ENCODE measurements at places on chromosomes 13 and 19.

GRCh38 chr13:110517505-110518225, 43.9 kb downstream of the RAB20 start:
- DNase-seq, result no peak

GRCh38 chr13:101830035-101830434, 377.6 kb downstream of the ITGBL1 start:
- no peak for DNase-seq

- DNase-seq, result no peak
Observed at GRCh38 chr19:38475176-38475575, 41.7 kb downstream of the RYR1 start.

GRCh38 chr19:11506101-11506555, 489 bp upstream of the ZNF653 start:
- no peak for DNase-seq

GRCh38 chr13:91659256-91660075, 261.0 kb downstream of the GPC5 start:
- DNase-seq, result no peak

- DNase-seq, result no peak
Observed at GRCh38 chr13:88000239-88000638, 329.1 kb downstream of the SLITRK5 start.

DNA sequence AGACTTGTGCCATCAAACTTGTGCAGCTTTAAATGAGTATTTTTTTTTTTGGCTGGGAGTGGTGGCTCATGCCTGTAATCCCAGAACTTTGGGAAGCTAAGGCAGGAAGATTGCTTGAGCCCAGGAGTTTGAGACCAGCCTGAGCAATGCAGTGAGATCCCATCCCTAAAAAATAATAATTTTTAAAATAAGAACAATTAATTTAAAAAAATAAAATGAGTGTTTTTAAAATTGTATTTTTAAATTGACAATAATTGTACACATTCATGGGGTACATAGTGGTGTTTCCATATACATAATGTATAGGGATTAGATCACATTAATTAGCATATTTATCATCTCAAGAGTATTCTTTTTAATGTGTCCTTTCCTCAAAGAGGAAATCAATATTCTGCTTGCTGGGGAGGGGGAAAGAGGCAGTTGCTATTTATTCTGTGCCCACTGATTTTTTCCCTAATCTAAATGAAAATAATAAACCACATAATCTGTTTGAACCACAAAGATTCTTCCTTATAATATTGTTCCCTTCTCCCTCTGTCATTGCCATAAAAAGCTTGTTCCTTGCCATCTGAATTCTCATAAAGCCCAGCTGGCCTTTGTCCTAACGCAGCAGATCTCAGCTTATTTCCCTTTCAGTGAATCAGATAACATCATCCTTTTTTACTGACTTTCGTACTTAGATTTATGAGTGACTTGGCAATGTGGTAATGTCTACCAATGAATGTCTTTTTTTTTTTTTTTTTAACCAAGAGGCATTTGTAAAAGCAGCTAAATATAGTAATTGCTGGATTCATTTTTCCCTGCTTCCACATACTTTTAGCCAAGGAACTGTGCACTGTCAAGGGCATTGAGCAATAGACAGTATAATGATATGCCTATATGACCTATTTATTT, 81.8 kb upstream of the RUBCNL start:
- no peak for DNase-seq

DNA sequence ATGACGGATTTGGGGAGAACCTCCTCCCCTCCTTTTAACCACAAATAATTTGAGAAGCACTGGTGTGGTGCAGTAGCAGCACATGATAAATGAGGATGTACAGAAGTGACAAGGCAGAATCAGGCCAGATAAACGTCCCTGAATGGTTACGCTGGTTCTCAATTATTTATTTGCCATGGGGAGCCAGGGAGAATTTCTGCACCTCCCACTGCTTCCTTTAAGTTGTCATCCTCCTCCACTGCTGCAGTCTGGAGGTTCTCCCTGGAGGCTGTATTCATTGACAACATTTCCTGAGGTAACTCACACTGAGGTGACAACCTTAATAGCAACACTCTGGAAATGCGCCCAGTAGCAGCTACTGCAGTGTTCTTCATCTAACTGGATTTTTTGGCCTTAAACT, 308.9 kb upstream of the SLITRK1 start:
- DNase-seq, result no peak

- DNase-seq, result no peak
Observed at GRCh38 chr13:26538363-26539317, 18.8 kb upstream of the WASF3 start.

DNA sequence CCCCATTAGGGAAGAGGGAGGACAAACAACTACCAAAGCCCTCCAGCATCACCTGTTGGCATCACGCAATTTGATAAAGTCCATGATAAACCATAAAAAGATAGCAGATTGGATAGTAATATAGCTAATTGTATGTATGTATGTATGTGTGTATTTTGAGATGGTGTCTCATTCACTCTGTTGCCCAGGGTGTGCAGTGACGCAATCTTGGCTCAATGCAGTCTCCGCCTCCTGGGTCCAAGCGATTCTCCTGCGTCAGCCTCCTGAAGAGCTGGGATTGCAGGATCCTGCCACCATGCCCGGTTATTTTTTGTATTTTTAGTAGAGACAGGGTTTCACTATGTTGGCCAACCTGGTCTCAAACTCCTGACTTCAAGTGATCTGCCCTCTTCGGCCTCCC, 74.6 kb upstream of the RNF113B start:
- no peak for DNase-seq

DNA sequence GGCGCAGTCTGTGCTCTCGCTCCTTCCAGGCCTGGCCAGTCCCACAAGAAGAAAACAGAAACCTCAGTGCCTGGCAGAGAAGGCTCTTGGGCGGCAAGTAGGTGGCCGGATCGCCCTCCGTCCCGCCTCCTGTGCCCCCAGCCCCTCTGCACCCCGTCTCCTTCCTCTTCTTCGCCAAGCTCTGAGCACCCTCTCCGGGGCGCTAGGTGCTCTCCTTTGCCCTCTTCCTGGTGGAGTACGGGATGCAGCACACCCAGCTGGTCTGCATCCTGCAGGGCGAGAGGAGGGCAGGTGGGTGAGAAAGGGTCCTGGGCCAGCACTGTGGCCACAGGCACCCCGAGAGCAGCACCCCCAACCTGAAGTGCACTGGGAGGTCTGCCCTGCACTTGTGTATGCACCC, 17.3 kb downstream of the C13orf46 start:
- DNase-seq, result no peak

DNA sequence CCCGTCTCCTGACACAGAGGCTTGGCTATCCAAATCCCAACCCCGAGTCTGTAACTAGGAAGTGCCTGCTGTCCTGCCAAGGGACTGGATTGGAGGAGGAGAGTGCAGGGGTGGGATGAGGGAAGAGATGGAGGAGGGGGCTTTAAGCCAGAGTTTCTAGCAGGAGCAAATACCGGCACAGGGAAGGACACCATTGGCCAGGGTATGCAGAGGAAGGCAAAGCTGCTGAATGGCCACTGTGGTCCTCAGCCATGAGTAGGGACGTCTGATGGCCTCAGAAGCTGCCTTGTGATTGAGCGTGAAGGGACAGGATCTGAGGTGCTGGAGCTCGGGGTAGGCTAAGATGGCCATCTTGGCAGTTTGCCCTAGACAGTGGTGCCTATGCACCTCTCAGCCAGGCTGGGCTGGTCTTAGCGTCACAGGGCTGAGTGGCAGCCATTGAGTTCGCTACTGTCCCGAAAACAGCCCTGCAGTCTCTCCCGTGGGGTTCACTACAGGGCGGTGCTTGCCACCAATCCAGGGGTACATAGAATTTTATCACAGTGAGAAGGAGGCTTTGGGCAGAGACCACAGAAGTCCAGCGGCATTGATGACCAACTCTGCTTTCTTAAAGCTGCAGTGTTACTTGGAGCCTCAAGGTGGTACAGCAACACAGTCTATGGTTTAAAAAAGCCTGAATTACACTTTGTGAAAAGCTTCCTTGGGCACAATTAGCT, 61.8 kb downstream of the AKAP11 start:
- peak; percentile 18 for DNase-seq

DNA sequence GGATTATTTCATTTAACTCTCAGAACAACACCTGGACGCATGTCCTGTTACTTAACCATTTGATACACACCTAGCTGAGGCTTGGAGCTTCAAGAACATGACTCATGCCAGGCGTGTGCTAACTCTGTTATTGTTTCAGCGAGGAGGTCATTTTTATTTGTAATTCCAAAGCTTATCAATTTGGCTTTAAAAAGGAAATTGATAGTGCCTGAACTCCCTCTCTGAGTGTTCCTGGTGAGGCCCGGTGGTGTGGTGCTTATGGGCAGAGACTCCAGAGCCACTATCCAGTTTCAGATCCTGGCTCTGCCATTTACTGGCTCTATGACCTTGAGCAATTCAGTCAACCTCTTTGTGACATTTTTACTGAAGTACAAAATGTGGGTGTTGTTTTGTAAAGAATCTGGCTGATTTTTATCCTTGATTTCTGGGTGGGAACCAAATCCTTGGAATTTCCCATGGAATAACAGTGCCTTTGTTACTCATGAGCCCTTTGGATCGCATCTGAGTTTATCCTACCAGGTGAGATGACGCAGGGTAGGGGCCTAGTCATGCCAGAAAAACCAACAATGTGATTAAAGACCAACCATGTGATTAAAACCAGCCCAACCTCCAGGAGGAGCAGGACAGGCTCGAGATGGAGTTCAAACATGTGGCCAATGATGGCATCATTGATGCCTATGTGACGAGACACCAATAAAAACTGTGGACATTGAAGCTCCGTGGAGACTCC, 198.8 kb downstream of the MYO16 start:
- DNase-seq, result no peak

GRCh38 chr13:107375701-107376340, 807.9 kb upstream of the ARGLU1 start:
- DNase-seq, result no peak

DNA sequence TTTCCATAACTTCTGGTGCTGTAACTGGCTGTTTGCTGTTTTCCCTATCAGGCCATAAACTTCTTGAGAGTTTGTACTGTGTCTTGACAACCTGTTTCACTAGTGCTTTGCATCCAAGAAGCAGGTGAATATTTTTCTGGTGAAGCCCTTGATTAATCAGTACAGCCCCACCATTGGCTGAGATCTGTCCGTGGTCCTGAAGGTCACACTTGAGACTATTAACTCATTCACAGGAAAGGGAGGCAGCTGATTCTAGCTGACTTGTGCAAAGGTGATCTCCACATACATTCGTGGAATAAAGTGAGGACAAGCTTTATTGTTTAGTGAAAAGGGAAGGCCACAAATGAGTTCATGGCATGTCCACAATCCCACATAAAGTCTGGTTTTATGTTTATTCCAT, 61.4 kb upstream of the ZNF835 start:
- DNase-seq, result no peak

GRCh38 chr13:36362251-36362650, 16.1 kb upstream of the SPART start:
- DNase-seq, result no peak

- DNase-seq, result no peak
Observed at GRCh38 chr13:50677687-50678463, 165.6 kb downstream of the DLEU7 start.

GRCh38 chr13:42649831-42650230, 75.9 kb downstream of the TNFSF11 start:
- no peak for DNase-seq

DNA sequence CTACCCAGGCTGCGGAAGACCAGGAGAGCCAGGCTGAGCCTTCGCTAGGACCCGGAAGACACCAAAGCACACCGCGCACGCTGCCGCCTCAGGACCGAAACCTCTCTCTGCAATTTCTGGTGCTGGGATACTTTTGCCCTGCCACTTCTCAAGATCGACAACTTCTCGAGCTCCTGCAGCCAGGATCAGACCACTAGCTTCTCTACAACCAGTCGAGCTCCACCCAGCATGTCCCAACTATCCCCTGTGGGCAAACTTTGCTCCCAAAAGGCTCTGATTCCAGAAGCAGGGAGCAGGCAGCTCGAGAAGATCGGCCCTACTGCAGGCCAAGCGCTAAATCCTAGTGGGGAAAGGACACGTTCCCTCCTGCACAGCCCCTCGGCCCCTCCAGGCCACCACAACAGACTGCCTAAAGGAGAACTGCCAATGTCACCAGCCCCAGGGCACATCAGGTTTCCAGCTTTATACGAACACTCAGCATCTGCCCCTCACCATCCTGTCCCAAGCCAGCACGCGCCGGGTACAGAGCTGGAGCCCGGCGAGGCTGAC, 979 bp downstream of the AKAP8 start:
- no peak for DNase-seq

DNA sequence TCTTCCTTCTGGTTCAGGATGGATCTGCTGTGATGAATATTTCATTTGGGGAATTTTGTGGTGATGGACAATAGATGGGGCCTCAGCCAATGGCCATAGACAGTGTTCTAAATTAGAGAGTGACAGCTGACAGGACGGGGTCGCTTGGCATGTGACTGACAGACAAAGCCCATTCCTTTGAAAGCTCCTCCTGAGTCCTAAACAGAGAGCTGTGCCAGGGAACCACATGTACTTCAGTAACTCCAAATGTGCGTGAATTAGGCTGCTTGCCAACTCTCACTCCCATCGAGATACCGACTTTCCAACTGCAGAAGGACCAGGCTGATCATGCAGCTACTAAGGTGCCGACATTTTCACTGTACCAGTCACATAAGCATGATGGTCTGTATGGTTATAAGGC, 187.7 kb downstream of the SHISA2 start:
- DNase-seq, result no peak

DNA sequence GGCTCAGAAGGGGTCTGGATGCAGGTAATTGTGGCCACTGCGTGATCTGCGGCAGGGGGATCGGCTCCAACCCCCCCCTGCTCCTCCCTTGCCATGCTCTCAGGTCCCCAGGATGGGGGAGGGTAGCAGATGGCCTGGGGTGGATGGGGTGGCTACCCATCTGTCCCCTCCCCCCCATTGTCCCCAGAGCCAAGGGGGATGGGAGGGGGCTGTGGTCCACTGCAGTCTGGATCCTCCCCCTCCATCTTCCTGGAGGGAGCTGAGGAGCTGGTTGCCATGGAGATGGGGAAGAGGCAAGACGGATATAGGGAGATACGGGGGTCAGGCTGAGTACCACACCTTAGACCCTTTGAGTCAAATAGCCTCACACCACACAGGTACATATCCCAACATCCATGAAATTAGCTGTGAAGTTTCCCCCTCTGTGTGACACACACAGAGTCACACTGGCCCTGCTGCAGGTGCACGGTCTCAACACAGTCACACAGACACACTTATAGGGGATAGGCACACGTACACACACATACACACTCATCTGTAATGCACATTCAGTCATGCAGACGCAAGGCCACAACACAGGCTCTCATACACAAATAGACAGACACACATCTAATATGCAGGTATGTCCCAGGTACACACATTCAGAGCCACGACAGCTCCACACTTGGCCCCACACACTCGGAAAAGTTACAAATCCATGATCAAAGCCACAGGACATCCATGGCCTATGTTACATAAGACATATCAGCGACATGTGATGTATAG, 1.8 kb upstream of the NOVA2 start:
- no peak for DNase-seq
